ENCODE measurements at places on chromosomes 1 and 21.

DNA sequence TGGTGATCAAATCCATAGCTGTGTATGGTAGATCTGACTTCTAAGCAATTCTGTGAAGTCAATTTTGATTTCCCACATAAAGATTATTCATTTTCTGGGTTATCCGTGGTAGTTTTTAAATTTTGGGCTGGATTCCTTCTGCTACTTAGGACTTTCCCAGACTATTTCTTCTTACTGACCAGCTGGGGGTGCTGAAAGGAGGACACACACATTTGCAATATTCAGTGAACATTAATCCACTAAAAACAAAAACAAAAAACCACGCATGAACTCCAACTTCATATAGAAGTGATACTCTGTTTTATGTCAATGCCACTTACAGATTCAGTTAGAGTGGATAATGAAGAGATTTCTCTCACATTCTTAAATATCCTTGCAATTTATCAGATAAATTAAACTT, 105.4 kb downstream of the KCTD3 start:
- no peak for DNase-seq

DNA sequence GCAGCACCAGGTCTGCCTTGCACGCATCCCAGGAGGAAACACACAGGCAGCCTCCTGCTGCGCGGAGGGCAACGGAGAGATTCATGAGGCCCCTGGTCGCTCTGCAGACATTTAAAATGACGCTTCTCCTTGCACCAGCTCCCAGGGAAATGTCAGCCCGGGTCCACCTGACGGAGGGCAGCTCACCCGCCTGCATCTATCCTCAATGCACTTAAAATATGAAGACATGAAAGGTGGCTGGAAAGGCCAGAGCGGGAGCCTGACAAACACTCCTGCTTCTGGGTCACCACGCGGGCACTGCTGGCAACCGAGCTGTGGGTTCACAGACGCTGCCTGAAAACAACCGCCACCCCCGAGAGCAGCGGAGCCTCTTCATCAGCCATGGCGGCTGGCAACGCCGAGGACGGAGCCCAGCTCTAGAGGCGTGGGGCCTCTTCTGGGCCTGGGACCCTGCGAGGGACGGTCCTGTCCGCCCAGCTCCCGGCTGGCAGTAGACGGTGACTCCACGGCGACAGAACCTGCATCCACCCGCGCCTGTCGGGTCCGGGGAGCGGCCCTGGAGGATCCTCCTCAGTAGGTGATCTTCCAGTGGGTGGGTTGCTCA, 22.7 kb downstream of the POFUT2 start:
- no peak for DNase-seq

GRCh38 chr1:201696217-201696761, 132.7 kb upstream of the IPO9 start:
- DNase-seq = peak; percentile 88

DNA sequence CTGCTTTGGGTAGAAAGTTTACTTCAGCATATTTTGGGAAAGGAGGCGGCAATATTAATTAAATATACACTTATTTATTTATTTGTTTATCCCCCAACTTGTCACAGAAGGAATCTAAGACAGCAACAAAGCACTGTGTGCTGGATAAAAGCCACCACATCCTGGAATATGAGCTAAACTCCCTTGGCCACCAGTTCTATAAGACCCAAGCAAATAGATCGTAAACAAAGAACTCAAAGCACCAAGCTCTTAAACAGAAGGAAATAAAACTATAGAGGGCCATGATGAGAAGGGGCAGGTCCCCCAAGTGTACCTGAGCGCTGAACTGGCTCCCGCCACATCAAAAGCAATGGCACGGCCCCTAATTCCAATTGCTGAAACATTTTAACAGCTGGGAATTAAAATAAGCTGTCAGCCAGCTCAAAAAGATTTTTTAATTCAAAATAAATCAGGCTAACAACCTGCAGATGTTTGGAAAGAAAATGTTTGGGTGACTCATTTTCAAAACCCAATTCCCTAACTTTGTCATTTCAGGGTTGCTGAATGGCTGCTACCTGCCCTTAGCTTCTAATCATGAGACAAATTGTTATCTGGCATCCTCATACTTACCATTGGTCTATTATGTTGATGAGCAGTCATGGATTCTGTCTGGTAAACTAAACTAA, 127.1 kb downstream of the SLC30A10 start:
- DNase-seq = no peak

GRCh38 chr1:6475381-6476133, 9.6 kb upstream of the TNFRSF25 start:
- no peak for DNase-seq

DNA sequence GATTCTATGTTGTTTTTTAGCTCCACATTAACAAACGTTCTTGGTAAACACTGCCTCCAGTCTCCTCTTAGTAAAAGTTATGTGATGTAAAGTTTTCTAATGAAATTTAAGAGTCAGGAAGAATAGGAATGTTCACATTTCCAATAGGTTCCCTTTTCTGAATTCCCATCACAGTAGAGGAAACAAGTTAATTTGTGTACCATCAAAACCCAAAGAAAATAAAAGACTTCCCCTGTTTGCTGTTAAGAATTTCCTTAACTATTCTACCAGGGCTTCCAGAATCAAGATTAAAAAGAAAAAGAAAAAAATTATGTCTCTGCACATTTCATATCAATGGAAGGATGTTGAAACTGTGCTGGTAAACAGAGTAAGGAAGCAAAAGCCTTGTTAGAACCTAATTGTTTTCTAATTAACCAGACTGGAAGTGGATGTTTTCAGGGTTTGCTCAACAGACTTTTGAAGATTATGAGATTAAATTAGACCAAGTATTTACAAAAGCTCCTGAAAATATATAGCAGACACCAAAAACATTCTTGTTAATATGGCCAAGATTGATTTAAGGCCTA, 43.4 kb upstream of the PALMD start:
- DNase-seq = no peak

DNA sequence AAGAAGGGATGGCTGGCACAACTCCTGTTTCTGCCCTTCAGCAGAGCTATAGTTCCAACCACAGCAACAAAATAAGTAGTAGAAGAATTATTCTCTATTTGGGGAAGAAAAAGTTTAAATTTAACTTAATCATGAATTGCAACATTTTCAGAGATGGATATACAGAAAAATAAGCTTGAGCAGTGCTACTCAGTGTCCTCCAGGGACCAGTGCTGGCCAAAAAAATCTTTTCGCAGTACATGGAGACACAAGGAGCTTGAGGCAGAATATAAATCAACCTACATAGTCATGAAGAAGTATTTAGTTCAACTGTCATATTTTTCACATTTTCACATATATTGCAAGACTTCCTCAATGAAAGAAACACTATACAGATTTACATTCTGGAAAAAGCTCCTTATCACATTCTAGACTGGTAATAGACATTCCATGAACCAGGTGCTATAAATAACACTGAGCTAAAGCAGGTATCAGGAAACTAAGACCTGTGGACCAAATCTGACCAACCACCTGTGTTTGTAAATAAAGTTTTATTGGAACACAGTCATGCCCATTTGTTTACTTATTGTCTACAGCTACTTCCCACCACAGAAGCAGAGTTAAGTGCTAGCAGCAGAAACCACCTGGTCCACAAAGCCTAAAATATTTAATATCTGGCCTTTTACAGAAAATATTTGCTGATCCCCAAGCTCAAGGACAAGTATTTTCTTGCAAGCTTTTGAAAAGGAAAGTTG, 101.9 kb downstream of the RGS21 start:
- no peak for DNase-seq

GRCh38 chr1:230288641-230289349, 137.3 kb downstream of the PGBD5 start:
- no peak for DNase-seq

- DNase-seq = no peak
Observed at GRCh38 chr1:241499910-241500309, 19.6 kb downstream of the FH start.
